Stimulated activated CD4-positive, alpha-beta T cell treated with anti-CD3 and anti-CD28 coated beads, Interleukin-1b, Interleukin-23, amount 100 ng/mL, for 1 hour (primary cell): ENCODE measurements at places on chromosomes 5 and 9.

- no peak for DNase-seq
Observed at GRCh38 chr9:126148994-126149393, 177.6 kb upstream of the MVB12B start.

DNA sequence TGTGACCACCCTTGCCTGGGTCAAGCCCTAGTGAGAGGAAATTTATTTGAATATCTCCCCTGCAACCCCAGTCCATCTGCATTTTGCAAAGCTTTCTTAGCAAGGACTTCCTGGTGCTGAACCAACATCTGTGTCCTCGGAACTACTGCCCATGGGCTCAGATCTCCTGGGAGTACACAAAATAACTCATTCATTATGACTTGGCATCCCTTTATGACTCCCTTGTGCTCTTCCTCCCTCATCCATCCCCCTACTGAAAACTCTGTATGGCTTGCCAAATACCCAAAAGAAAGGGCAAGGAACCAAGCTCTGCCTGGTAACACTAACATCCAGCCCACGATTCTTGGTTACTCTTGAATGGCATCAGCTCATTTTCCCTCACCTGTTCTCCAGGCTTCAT, 368.5 kb downstream of the NTRK2 start:
- no peak for DNase-seq

DNA sequence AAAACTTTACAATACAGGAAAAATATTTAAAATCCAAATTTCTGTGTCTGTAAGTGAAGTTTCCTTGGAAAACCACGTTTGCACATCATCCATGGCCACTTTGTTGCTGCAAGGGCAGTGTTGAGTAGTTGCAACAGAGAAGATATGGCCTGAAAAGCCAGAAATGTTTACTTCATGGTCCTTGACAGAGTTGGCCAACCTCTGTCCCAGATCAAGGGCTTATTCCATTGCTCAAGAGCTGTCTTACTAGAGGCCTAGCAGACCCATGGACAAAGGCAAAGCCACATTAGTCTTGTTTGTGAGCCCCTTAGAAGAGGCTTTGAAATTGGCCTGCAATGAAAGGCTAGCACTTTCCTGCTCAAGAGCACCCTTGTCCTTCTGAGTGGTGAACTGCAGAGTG, 119.4 kb downstream of the GAS1 start:
- DNase-seq, result no peak

GRCh38 chr9:14258660-14259239, 55.2 kb downstream of the NFIB start:
- no peak for DNase-seq

DNA sequence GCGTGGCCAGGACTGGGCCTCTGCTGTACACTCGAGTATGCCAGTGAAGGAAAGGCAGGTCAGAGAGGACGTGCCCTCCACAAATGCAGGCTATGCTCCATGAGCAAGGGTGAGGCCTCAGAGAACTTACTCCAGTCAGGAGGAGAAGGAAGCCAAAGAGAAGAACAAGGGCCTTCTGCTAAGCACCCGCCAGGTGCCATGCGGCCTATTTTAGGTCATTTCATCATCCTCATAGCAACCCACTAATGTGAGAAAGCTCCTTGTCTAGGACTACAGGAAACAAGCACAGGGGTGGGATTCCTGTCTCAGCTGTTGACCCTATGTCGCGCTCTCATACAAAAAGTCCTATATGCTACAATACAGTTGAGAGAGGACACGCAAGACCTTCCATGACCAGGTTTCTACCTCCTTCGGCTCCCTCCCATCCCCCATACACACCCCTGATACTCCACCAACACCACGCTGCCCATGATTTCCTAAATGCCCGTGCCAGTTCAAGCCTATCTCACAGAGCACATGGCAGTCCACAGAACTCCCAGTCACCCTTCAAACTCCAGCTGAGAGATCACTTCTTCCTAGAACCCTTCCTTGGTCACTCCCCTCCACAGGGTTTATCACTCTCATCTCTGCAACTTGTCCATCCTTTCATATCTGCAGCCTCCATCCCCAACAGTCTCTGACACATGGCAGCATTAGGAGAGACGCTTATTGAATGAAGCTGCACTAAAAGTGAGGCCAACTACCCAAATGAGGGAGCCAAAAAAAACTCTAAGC, 26.8 kb downstream of the PSMB7 start:
- no peak for DNase-seq

DNA sequence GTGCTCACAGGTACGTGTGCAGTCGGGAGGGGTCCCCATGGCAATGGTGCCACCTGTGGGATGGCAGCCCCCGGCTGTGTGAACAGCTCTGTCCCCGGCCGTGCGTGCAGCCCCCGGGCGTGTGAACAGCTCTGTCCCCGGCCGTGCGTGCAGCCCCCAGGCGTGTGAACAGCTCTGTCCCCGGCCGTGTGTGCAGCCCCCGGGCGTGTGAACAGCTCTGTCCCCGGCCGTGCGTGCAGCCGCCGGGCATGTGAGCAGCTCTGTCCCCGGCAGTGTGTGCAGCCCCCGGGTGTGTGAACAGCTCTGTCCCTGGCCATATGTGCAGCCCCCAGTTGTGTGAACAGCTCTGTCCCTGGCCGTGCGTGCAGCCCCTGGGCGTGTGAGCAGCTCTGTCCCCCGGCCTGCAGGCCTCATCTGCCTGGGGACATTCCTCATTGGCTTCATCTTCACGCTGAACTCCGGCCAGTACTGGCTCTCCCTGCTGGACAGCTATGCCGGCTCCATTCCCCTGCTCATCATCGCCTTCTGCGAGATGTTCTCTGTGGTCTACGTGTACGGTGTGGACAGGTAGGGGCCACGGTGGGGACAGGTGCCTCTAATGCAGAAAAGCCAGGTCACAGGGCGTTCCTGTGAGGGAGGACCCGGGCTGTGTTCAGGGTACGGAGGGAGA, 5.9 kb upstream of the SLC6A18 start:
- no peak for DNase-seq

GRCh38 chr5:177402271-177403043, 2.0 kb upstream of the PFN3 start:
- DNase-seq, result no peak

GRCh38 chr9:130912932-130913598, 16.5 kb upstream of the QRFP start:
- DNase-seq, result no peak

DNA sequence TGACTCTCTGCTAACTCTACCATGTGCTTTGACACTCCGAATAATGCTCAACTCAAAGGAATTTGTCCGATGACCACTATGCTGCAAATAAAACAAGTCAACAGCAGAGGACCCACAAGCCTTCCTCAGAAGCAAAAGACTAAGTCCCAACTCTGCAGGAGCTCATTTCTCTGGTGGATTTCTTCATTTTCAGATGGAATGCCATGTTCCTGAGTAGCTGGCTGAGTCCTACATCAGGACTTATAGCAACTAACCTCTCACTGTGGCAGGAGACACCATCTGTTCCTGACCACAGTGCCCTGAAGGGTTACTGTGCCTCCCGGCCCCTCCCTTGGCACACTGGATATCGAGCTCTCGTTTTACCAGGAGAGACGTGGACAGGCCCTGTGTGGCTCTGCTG, 20.8 kb downstream of the LHFPL2 start:
- DNase-seq, result no peak

GRCh38 chr9:26809795-26810194, 82.8 kb downstream of the CAAP1 start:
- no peak for DNase-seq

- no peak for DNase-seq
Observed at GRCh38 chr5:126499853-126500342, 76.7 kb downstream of the GRAMD2B start.

DNA sequence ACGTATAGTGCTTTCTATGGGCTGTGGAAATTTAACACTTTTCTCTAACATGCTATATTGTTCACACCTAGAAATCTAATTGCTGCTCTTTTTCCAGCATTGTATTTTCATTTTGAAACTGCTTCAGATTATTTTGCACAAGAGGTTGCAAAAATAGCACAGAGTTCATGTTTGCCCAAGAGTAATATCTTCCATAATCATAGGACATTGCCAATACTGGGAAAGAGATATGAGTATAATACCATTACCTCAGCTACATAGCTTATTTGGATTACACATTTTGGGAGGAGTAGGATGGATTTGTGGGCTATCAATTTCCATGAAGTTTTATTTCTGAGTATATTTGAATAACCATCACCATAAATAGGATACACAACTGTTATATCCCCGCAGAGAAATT, 717.1 kb downstream of the CDH9 start:
- DNase-seq, result no peak

DNA sequence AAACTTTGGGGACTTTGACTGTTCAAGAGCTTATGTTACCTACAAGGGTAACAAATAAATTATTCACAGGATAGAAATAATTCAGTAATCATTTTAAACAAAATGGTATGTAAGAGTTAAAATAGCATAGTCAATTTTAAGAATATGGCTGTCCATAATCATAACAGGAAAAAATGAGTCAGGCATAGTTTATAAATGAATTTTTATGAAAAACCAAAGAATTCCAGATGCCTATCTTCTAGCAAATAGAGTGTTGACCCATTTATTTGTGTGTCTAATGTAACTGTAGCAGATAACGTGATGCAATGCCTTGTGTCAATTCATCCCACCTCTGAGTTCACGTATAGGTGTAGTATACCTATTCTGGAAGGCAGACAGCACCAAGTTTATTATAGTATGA, 169.7 kb upstream of the CDH9 start:
- DNase-seq, result no peak

GRCh38 chr9:36788534-36788933, 215.8 kb downstream of the MELK start:
- no peak for DNase-seq

- no peak for DNase-seq
Observed at GRCh38 chr9:108913391-108913790, 20.5 kb downstream of the ELP1 start.

GRCh38 chr5:103367702-103368101, 109.1 kb downstream of the MACIR start:
- no peak for DNase-seq

GRCh38 chr5:134502259-134502658, 23.2 kb upstream of the JADE2 start:
- no peak for DNase-seq

- DNase-seq, result no peak
Observed at GRCh38 chr5:130324953-130325671, 420.8 kb downstream of the CHSY3 start.

DNA sequence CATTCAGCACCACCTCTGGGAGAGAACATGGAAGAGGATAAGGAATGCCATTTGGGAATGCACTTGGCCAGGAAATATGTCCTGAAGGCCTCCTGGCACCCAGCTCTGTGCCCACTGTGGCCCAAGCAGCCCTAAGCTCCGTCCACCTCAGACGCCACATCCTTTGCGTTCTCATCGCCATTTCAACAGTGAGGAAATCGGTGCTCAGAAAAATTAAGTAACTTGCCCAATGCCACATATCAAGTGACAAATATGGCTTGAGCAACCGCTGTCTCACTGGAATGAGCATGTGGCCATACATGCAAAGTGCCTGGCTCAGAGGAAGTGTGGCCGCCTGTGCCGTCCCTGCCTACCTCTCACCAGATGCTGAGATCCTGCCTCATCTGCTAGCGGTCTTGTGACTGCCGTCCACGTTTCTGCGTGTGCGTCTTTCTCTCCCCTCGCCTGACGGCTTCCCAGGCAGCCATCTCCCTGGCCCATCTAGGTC, 984 bp upstream of the DOK3 start:
- no peak for DNase-seq

- DNase-seq, result no peak
Observed at GRCh38 chr9:2761424-2761823, 44.1 kb downstream of the KCNV2 start.

GRCh38 chr5:132260714-132261551, 3.4 kb downstream of the PDLIM4 start:
- peak; percentile 18 for DNase-seq

DNA sequence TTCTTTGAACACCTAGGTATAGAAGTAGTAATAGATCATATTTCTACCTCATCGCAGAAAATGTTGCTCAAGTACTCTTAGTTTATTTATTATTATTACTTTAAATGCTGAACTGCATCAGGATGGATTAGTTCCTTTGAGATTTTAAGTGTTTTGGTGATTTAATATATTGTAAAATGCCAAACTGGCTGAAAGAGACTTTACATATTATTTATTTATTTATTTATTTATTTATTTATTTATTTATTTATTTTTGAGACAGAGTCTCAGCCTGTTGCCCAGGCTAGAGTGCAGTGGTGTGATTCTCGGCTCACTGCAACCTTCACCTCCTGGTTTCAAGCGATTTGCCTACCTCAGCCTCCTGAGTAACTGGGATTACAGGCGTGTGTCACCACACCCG, 42.3 kb downstream of the LMNB1 start:
- DNase-seq, result no peak

- DNase-seq, result no peak
Observed at GRCh38 chr5:156201788-156202403, 125.1 kb upstream of the SGCD start.

DNA sequence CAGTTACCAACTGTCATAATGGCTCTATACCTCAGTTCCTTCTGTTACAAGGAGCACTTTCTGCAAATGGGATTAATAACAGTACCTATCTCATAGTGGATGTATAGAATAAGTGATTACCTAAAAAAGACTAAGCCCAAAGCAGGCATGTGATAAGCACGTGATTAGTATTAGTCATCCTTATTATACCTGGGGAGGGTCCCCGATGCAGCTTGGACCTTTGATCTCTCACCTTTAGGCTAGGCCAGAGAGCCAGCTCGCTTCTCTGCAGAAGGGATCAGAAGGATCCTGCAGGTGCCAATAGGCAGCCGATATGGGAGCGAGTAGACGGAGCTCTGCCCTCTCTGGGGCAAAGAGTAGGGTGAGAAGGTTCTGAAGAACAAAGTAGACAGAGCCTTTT, 4.0 kb downstream of the JADE2 start:
- DNase-seq, result no peak

DNA sequence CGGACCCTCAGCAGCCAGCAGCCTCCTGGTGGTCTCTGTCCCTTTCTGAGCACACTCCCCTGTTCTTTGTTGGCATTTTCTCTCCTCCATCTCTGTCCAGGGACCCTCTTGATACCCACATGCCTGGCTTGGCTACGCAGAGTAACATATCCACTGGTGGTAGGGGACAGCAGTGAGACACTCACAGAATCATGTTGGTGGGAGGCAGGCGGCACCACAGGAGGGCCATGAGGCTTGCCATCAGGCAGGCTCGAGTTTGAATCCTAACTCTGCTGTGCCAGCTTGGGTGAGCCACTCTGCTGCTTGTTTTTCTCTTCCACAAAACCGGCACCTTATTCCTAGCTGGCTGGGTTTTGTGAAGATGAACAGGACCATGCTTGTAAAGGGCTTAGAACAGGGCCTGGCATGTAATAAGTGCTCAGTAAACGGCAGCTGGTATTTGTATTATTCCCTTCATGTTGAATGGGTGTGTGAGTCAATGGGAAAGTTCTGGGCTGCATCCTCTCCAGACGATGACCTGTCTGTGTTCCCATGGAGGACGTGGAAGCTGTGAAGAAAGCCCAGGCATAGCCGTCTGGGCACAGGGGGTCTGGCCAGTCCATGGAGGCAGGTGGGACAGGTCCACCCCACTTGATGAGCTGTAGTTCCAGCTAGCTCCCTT, 2.3 kb downstream of the COL27A1 start:
- no peak for DNase-seq

DNA sequence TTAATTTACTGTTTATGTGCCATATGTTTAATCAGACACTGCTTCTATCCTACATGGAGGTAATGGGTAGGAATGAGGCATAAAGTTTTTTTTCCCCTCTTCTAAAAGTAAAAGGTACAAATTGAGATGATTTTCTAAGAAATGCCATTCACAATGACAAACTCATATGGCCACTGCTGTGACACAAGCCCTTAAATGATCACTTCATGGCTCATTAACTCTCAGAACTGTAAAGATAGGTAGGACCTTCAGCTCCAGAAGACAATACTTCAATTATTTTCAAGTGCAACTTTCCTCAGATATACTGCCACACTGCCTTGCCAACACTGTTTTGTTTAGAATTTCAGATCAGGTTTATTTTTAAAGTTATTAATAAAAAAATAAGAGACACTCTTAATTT, 362.9 kb upstream of the ZNF608 start:
- no peak for DNase-seq
